Non-pigmented ciliary epithelial cell (primary cell): ENCODE measurements at places on chromosomes 1 and 21.

DNA sequence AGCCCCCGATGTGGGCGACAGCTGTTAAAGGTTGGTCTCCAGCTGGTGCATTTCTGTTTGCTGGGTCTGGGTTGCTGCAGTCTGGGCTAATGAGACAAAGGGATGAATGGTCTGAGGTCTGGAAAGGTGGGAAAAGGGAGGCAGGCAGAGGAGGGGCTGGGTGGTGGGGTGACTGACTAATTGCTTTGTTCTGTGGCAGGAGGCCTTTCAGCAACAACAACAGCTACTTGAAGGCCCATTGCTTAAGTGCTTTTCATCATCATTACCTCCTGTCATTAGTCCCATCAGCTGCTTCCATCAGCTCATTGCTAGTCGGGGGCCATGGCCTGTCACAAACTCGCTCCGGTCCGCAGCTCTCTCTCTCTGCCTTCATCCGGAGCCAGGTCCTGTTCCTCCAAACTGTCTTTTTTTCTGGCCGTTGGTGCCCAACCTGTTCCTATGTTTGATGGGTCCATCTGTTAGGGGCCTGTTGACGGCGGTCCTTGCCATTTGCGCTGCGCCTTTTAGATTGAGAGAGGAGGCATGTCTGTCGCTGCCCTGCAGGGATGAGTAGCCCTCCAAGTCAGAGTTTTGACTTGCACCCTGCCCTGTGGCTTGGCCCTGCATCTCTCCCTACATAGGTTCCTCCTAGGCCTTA lies 105.6 kb upstream of the PLXNA2 start:
- no peak for DNase-seq

DNA sequence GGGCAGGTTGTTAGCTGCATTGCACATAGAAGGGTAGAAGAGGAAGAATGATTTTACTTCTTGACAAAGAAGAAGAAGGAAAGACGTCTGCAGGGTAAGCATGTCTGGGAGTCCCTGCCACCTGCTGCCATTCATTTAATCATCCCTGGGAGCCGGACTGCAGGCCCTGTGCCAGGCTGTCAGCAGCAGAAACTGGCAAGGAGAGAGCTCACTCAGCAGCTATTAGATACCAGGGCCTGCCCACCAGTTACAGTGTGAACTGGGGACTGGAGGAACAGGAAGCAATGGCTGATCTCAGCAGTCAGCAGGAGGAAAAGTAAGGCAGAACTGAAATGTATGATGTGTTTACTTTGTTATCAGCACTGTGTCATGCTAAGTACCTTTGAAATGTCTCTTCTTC lies 75.7 kb upstream of the C1orf87 start:
- no peak for DNase-seq

DNA sequence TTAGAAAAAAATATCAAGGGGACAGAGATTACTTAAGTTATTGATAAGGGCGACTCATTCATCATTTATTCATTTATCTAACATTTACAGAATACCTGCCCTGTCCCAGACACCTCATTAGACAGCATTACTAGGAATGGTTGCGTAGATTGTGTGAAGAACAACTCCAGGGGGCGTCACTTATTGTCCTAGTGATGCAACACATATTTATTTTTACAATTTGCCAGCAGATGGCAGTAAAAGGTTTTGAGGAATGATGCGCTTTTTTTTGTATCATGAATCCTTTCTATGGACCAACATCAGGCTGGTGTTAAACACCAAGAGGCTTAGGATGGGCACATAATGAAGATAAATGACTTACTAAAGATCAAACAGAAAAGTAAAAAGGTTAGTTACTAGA lies 5.5 kb downstream of the NCAM2 start:
- no peak for DNase-seq

GRCh38 chr1:18452550-18452949 lies 28.2 kb upstream of the KLHDC7A start:
- no peak for DNase-seq

DNA sequence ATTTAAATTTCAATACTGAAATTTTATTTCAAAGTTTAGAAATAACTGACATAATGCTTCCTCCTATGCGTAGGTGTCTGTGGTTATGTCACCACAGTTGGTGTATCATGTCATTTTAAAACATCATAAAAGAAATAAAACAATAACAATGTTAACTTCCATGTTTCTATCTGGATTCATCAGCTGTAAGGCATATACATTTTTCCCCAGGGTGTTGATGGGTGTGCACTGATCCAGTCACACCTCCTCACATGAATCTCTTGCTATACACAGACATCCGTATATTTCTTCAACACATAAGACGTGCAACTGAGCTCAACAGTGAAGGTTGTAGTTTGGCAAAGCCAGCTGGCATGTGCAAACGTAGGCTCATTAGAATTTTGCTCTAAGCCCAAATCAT lies 6.2 kb downstream of the KCNA3 start:
- no peak for DNase-seq

GRCh38 chr1:222385262-222385661 lies 162.6 kb downstream of the HHIPL2 start:
- DNase-seq = no peak

GRCh38 chr1:50978852-50979781 lies 9.1 kb downstream of the CDKN2C start:
- no peak for DNase-seq

- DNase-seq = no peak
Observed at GRCh38 chr1:40372658-40373322, 737 bp upstream of the SMAP2 start.

- no peak for DNase-seq
Observed at GRCh38 chr1:150558761-150559655, 9.8 kb downstream of the ADAMTSL4 start.

DNA sequence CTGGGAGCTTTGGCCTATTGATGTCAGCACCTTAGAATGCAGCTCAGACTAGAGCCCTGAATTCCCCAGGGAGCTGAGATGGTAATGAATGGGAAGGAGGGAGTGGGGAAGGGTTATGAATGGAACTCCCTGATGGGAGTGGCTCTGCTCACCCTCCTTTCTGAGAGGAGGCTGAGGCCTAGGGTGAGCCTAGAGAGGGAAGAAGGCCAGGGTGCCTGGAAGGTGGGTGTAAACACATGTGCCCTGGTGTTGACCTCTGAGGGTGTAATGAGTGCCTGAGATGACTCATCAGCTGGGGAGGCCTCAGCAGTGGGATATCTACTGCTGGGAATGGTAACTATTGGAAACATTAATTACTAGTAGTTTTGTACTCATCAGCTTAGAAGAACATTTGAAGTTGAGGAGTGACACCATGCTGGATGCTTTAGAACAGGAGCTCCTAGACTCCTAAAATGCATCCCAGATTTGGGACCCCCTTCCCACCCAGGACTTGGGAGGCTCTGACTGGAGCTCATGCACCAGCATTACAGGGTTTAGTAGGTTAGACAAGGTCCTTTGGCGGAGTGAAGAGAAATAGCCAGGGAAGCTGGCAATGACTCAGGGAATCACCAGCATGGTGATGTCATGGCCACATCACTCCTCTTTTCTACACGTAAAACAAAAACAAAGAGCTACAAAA lies 16.0 kb upstream of the PIGV start:
- DNase-seq = peak; percentile 86

DNA sequence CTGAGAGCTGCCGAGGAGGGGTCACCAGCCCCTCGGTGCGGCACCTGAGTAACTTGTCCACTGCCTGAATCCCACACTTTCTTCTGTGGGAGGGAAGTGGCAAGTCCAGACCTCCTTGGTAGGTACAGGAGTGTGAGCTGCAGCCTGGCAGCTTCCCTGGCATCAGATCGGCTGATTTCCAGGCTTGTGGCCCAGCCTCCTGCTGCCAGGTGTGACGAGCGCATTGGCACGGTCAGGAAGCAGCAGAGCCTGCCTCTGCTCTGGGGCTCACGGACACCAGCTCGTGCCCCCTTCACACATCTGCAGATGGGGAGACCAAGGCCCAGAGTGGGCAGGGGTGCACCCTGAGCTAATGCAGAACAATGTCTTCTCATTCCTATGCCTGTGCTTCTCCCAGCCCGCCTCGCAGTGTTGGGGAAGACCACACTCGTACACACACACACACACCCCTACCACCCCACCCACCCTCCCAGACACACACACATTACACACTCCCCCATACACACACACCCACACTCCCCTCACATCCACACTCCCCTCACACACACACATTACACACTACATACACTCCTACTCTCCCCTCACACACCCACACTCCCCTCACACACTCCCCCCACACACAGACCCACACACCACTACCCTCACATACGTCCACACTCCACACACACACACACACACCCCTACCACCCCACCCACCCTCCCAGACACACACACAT lies 33.1 kb upstream of the SELENON start:
- DNase-seq = no peak

- DNase-seq = no peak
Observed at GRCh38 chr1:171117085-171117484, 26.4 kb downstream of the FMO3 start.

DNA sequence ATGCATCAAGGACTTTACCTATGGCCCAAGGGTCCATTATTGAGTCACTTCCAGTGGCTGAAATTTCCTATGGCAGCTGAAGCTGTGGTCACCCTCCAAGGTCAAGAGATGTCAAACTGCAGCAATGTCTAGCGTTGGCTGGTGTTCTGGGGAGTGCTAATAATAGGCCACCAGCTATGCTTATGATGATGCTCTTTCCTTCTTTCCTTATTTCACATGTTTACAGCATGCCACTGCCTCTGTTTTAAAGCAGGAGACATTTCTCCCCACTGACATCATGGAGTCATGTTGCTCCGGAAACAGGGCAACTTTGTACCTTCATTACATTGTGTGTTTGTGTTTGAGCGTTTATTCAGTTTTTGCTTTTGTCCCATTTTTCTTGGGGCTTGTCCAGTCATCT lies 62.6 kb upstream of the CYYR1 start:
- DNase-seq = no peak

DNA sequence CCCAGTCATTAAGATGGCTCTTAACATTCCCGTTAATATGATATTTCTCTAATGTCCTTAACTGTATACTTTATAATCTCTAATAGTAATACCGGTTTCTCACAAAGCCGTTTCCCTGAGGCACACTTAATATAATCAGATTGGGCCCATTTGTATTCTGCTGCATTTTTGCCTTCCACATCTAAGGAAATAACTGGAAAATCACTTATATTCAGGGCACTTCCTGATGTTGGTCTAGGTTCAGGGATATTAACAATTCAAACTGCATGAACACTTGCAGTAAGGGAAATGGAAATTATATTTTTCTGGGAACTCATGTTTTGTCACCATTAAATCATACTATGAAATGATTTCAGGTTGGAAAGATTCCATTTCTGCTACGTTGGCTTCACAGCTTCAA lies 119.8 kb downstream of the TPR start:
- DNase-seq = no peak

DNA sequence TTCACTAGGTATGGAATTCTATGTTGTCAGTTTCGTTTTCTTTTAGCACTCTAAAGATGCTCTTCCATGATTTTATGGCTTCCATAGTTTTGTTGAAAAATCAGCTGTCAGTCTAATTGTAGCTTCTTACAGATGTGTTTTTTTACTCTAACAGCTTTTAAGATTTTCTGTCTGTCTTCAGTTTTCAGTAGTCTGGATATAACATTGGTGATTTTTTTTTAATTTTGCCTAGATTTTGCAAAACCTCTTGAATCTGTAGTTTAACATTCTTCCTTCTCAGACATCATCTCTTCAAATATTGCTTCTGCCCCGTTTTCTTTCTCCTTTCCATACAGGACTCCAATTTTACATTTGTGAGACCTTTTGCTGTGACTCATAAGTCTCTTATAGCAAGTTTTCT lies 17.9 kb upstream of the DYRK1A start:
- no peak for DNase-seq

DNA sequence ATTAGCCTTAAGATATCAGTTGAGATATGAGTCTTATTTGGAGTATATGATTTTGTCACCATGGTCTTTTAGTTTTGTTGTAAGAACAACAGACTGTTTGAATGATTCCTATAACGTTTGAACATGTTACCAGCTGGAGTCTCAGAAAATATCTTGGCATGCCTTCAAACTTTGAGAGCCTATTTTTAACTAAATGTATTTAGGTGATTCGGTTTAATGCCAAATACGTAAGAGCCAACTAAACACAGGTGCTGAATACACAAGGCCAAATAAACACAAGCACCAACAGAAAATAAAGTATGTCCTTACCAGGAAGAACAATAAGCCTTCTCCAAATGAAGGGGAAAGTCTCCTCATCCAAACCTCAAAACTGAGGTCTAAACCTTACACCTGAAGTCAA lies 48.6 kb downstream of the PRKACB start:
- DNase-seq = no peak

- DNase-seq = no peak
Observed at GRCh38 chr21:31731056-31731856, 662 bp downstream of the SCAF4 start.

- DNase-seq = no peak
Observed at GRCh38 chr1:212188599-212189351, 96.4 kb upstream of the PPP2R5A start.

DNA sequence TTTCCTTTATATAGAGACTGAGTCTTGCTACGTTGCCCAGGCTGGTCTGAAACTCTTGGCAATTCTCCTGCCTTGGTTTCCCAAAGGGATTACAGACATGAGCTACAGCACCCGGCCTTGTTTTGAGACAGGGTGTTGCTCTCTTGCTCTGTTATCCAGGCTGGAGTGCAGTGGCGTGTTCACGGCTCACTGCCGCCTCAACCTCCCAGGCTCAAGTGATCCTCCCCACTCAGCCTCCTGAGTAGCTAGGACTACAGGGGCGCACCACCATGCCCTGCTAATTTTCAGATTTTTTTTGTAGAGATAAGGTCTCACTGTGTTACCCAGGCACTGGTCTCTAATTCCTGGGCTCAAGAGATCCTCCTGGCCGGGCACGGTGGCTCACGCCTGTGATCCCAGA lies 14.8 kb downstream of the LCK start:
- no peak for DNase-seq

- DNase-seq = no peak
Observed at GRCh38 chr1:53088616-53089300, 26.7 kb downstream of the PODN start.

DNA sequence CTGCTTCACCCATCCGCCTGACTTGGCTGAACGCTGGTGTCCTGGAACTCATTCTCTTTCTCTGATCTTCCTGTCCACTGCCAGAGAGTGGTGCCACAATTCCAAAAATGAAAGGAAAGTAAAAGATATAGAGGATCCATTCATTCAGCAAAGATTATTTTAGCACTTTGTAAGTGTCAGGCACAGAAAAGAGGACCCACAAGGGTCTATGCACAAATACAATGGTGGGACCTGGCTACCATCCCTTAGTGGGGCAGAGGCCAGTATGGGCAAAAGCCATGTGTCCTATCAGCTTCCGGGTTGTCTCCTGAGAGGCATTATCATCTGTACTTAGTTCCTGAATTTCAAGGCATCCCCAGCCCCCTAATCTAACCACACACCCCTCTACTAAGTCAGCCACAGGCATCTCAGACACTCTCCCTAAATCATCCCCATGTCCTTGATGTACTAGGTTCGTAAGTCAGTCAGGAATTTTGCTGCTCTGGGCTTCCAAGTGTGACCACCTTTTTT lies 19.0 kb downstream of the SSR2 start:
- DNase-seq = no peak

- no peak for DNase-seq
Observed at GRCh38 chr1:85579622-85580021, 939 bp upstream of the CCN1 start.

- DNase-seq = no peak
Observed at GRCh38 chr1:71231751-71232150, 150.9 kb upstream of the ZRANB2 start.

- no peak for DNase-seq
Observed at GRCh38 chr1:206002871-206003801, at the start of gene RAB7B. RAB7B (minus strand) TSS chr1:206003395; CDS start chr1:205994135, 9,260 bp downstream.

GRCh38 chr1:184644771-184645170 lies 109.9 kb downstream of the EDEM3 start:
- no peak for DNase-seq
